ENCODE measurements at places on chromosomes 4 and X. TPM values are rescaled to one million over a fixed set of nuclear protein-coding genes. Genes with fewer than 3 reads are reported as not detected.

CFP gene
- 8.3 TPM for total RNA-seq

DGKK gene
- not detected for total RNA-seq

DCHS2 gene
- total RNA-seq: 0.47 TPM

GRCh38 chr4:101801958-101802357 lies 11.4 kb downstream of the BANK1 start:
- H3K36me3 ChIP-seq: no peaks in the 10 kb centered on the region
- no peak overlapping the region for H3K4me3 ChIP-seq
- DNase-seq: no peak
- H3K27me3 ChIP-seq: no peaks in the 10 kb centered on the region

DNA sequence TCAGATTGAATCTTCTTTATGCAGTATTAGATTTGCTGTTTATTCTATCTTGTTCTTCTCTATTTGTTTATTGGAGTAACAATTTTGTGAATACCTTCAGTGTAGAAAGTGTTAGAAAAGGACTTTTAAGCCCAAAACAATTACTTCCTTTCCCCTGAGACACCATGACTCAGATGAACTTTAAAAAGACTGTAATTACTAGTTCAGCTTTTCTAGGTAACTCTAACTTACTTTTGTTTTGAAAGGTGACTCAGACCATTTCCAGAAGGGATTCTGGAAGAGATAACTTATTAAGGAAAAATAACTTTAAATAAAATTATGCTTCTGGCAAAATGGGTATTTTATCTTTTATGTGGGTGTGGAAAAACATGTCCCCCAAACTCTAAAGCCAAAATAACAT lies 561.5 kb upstream of the PCDH10 start:
- H3K36me3 ChIP-seq: no peaks in the 10 kb centered on the region
- H3K4me3 ChIP-seq: no peak overlapping the region
- no peak for DNase-seq

DNA sequence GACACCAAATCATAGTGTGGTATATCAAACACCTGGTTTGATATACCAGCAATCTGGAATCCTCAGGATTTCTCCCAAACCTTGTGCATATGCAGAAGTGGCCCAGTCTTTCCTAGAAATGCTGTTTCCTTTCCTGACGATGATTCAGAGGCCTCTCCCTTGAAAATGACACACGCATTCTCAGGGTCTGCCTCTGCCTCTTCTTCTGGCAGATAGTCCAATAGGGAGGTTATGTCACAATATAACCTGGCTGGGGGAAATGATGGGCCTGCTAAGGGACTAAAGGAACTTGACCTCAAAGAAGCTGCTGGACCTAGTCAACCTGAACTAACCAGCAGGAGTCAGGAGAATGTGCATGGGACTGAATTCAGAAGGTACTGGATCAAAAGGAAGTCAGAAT lies 435.2 kb downstream of the IDS start:
- no peaks in the 10 kb centered on the region for H3K4me1 ChIP-seq
- H3K4me3 ChIP-seq: no peak overlapping the region
- no peaks in the 10 kb centered on the region for H3K36me3 ChIP-seq
- no peak overlapping the region for H3K27ac ChIP-seq
- no peaks in the 10 kb centered on the region for H3K27me3 ChIP-seq
- no peak for DNase-seq

DNA sequence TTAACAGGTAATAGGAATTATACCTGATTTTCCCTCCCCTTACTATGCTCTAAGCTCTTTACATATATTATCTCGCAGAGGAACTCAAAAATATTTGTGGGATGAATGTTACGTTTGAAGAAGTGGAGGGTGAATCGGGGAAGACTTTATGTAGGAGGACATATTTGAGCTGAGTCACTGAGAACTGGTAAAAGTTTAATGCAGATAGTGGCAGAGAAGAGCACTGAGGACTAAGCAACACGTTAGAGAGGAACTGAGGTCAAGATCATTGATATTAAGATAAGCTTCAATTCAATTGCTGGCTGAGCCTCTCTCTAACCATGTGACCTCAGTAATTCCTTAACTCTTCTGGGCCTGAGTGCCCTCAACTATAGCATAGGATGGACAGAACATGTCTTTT lies 26.4 kb upstream of the ELOVL6 start:
- H3K4me1 ChIP-seq: no peaks in the 10 kb centered on the region
- H3K27ac ChIP-seq: no peak overlapping the region
- no peak overlapping the region for H3K4me3 ChIP-seq
- no peaks in the 10 kb centered on the region for H3K36me3 ChIP-seq

DNA sequence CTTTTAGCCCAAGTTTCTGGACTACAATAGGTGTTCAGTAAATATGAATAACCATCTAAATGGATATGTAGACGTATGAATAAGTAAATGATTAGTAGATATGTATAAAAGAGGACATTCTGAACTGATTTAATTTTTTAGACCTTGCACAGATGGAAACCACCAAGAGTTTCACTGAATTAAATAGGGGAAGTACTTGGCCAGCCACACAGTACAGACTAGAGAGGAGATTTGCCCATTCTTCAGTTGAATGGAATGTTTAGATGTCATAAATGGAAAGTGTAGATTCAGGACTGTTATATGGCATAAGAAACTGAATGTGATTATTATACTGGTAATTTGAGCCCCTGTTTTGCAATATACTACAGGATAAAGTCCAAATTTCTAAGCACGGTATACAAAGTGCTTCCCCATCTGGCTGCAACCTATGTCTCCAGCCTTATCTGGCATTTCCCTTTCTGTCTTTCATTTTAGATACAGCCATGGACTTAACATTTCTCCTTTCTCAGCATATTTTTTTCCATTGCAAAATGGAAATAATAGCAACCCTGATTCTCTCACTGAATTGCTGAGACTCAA lies 137.8 kb upstream of the HS3ST1 start:
- H3K36me3 ChIP-seq: no peaks in the 10 kb centered on the region
- no peak overlapping the region for H3K4me3 ChIP-seq
- DNase-seq: no peak
- no peak overlapping the region for H3K27ac ChIP-seq
- no peaks in the 10 kb centered on the region for H3K27me3 ChIP-seq

DNA sequence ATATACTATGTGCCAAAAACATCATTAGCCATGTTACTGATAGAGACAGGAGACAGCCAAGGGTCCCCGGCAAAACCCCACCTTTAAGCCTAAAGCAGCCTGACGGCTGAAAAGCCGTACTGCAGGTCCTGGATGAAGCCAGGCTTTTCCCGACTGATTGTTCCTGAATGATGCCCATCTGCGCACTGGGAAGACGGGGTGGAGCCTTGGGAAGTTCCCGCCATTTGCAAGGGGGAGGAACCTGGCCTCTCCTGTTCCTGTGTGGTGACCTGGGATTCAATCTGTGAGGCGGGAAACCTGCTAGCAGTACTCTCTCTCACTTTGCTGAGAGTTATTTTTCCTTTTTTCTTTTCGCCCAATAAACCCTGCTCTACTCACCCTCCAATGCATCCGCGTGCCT lies 15.1 kb upstream of the CAMK2D start:
- H3K36me3 ChIP-seq: no peaks in the 10 kb centered on the region
- H3K27me3 ChIP-seq: no peaks in the 10 kb centered on the region
- no peaks in the 10 kb centered on the region for H3K4me1 ChIP-seq
- no peak overlapping the region for H3K27ac ChIP-seq
- H3K4me3 ChIP-seq: no peak overlapping the region

DNA sequence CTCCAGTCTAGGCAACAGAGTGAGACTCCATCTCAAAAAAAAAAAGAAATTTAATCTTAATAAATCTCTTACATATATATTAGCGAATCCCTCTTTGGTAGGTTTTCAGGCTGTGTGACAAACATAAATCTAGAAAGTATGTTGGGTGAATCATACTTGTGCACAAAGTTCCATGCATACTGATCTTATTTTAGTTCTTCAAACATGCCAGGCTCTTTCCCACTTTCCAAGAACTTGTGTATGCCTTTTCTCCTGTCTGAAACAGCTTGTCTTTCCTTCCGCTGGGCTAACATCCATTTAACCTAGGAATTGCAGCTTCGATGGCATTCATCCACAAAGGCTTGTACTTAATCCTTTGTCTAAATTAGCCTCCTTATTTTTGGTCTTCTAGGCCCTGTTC lies 156.6 kb upstream of the CASK start:
- DNase-seq: no peak
- no peaks in the 10 kb centered on the region for H3K36me3 ChIP-seq
- no peaks in the 10 kb centered on the region for H3K27me3 ChIP-seq
- H3K4me1 ChIP-seq: no peaks in the 10 kb centered on the region
- no peak overlapping the region for H3K27ac ChIP-seq

DNA sequence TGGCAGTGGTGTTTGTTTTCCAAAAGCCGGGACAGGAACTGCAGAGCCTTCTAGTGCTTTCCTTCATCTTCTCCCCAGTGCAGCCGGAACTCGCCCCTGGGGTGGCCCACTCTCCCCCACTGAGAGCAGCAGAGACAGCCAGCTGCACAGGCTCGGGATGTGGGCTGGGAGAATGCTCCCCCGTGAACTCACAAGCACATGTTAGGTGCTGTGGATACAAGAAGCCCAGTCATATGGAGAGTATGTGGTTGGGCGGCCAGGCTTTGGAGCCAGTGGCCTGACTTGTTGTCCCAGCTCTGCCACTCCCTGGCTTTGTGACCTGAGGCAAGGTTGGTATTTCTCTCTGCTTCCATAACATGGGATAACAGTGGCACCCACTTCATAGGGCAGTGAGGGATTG lies 9.4 kb upstream of the KIAA0232 start:
- no peak overlapping the region for H3K27ac ChIP-seq
- DNase-seq: peak; percentile 19
- H3K4me3 ChIP-seq: no peak overlapping the region
- H3K27me3 ChIP-seq: no peaks in the 10 kb centered on the region
- no peaks in the 10 kb centered on the region for H3K4me1 ChIP-seq
- H3K36me3 ChIP-seq: no peaks in the 10 kb centered on the region
